Right kidney (tissue), 9 donors: ENCODE measurements at places on chromosomes 4 and X.

GRCh38 chr4:119570401-119570800, 58.2 kb downstream of the PDE5A start:
- no peak for DNase-seq

- DNase-seq, result no peak
Measured at GRCh38 chr4:54937501-54937900, 187.9 kb downstream of the KDR start.

DNA sequence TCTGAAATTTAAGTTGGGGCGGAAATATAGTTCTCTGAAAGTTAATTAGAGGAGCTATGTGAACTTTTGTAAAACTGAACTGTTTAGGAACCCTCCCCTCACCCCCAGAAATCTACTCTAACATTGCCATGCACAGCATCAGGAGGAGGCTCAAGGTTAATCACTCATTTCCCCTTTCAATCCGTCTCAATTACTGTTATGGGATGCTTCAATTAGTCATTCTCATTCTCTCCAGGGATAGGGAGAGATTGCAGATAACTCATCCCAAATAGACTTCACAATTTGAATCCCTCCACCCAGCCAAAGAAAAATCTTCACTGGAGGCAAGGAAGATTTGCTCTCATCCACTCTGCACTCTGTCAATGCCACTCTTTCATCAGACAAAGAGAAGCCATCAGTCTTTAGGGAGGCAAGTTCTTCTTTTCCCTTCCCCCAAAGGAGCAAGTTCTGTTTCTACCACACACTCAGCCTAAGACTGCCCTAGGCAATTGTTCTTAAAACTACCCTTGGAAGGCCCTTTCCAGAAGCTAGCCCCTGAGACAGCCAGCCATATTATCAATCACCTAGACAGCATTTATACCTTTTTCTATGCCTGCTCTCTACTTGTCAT, 140.4 kb downstream of the SLC10A7 start:
- DNase-seq, result no peak

DNA sequence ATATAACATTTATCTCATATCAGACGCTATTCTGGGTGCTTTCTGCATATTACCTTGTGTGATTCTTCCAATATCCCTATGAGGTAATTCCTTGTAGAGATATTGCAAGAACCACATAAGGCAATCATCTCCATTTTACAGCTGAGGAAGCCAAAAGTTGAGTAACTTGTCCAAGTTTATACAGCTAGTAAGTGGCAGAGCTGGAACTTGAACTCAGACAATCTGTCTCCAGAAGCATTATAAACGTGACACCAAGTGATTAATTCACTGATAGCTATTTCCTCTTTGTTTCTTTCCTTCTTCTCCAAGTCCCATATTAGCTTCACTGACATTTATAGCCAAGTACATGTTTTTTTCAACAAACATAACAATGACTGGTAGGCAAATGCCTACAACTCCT, 7.3 kb downstream of the EMCN start:
- DNase-seq, result no peak

DNA sequence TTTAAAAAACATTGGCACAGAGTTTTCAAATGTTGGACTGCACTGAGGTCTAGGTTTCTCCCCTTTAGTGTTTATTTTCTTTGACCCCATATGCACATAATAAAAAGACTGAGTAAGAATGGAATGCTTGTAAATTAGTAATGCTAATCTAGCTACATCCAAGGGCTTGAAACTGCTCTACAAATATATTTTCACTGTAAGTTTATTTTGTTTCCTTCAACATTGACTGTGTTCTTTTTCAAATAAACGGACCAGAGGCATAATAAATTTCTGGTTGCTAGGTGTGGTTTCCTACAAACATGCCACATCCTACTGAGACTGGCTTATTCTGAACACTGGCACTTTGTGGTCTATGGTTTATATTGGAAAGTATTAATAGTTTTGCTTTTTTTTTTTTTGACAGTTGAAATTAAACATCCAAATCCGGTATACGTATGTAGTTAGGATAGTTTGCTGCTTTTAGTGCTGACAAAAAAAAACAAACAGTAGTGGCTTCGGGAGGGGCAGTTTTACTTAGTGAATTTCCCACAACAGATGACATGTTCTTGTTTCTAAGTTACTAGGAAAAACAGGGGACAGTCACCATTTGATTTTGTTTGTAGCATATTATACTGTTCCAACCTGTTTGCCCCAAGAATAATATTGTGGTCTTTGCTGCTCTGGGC, 13.2 kb downstream of the CA5B start:
- DNase-seq, result no peak

- DNase-seq, result no peak
Measured at GRCh38 chr4:75412746-75413145, 101.5 kb downstream of the RCHY1 start.

- DNase-seq, result peak; percentile 34
Measured at GRCh38 chr4:602559-602942, 22.8 kb upstream of the PDE6B start.

DNA sequence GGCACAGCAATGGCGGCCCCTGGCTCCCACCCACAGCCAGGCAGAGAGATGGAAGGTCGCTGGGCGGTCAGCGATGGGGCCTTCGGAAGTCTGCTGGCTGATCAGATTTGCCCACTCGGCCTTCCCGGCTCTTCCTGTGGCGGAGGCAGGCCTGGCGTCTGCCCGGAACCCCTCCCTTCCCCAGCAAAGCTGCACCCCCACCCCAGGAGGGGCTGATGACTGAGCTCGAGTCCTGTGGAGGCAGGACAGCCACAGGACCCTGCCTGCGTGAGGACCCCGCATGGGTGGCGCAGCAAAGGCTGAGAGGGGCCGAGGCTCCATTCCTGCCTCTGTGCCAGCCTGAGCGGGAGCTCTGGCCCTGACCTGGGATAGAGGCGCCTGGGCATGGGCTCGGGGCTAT, 34.8 kb downstream of the TACC3 start:
- no peak for DNase-seq

DNA sequence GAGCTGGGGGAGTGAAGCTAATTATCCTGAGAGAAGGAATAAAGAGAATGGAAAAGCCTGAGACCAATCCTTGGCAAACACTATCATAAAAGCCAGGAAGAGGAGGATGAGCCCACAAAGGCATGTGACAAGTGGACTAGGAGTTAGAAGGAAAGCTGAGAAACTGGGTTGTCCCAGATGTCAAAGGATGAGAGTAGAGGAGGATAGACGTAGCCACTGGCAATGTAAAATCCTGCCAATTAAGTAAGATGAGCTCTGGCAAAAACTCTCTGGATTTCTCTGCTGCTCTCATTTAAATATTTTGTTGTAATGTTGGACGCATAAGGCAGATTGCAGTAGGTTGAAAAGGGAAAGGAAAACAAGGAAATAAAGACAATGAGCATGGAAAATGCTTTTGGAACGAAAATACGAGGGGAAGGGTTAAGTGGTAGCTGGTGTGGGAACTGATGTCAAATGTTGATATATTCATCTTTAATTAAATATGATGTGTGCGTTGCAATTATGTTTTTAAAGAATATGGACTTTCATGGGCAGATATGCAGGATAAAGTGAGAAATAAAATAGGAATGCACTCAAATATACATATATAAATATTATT, 14.2 kb upstream of the VEGFC start:
- no peak for DNase-seq

GRCh38 chr4:82524570-82525152, 37.1 kb downstream of the TMEM150C start:
- DNase-seq, result no peak

DNA sequence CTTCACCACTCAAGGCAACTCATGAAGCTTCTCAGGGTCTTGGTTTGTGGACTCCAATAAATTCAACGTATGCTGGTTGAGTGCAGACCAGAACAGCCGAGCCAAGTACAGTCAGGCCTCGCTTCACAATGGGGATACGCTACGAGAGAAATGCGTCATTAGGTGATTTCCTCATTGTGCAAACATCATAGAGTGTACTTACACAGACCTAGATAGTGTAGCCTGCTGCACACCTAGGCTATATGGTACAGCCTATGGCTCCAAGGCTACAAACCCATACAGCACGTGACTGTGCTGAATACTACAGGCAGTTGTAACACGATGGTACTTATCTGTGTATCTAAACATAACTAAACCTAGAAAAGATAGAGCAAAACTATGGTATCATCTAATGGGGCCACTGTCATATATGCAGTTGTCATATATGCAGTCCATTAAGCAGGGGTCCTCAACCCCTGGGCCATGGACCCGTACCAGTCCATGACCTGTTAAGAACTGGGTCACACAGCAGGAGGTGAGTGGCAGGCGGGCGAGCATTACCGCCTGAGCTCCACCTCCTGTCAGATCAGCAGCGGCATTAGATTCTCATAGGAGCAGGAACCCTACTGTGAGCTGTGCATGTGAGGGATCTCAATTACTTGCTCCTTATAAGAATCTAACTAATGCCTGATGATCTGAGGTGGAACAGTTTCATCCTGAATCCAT, 31.5 kb downstream of the RTL5 start:
- DNase-seq, result no peak

DNA sequence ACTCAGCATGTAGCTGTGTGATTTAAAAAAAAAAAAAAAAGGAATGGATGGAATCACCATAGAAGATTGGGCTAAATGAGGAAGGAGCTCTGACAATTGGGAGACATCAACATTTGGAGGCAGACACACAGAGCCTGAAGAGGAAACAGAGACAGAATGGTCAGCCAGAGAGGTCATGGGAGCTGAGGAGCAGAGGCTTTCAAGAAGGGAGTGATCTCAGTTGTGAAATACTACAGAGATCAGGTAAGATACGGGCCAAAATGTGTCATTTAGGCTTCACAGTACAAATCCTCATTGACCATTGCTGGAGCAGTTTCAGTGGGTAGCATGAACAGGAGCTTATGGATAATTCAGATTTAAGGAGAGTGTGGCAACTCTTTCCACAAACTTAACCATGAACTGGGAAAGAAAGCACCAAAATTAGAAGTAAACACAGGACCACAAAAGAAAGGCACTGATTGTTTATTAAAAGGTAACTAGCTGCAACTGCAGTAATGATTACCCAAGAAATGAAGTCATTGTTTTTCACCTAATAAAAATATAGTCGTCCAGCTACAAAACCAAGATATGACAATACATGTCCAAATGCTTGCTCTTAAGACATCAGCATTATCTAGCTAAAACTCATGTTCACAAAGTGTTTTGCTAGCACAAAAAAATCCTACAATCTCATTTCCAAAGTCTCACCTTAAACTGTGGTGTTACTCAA, 203.2 kb downstream of the DHX15 start:
- DNase-seq, result no peak

- DNase-seq, result no peak
Measured at GRCh38 chr4:84110040-84110439, 389.1 kb downstream of the NKX6-1 start.

- no peak for DNase-seq
Measured at GRCh38 chrX:3290561-3290960, 55.9 kb downstream of the MXRA5 start.

GRCh38 chr4:152356428-152357034, 179.4 kb downstream of the FBXW7 start:
- DNase-seq, result no peak

- no peak for DNase-seq
Measured at GRCh38 chrX:131084145-131084544, 26.0 kb downstream of the ARHGAP36 start.

- no peak for DNase-seq
Measured at GRCh38 chr4:113958766-113959538, 20.5 kb downstream of the ARSJ start.

- DNase-seq, result no peak
Measured at GRCh38 chrX:46381630-46382029, 163.6 kb downstream of the ZNF674 start.

DNA sequence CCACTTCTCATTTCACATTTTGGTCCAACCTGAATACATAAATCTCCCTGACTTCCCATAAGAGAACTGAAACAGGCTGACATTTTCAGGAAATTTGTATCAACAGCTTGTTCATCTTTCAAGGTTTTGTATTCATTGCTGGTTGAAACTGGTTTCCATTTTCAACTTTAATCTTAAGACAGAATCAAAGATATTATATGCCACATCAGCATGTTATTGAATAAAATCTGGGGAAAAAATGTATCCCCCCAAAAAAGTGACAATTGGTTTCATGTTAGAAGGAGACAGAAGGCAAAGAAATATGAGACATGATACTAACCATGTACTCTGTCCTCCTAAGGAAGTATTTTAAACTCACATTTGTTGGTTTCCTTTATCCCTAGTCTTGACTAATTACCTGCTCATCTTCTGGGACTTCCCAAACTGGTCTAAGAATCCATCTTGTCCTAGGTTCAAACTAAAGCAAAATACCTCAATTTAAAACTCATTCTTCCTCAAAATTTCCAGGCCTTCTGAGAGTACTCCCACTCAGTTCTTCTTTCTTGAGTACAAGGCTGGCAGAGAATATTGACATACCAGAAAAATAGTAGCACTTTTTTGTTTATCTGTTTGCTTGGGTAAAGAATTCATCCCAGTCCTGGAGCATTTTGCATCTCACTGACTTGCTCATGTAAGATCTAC, 3.1 kb upstream of the ANTXR2 start:
- no peak for DNase-seq

- no peak for DNase-seq
Measured at GRCh38 chr4:72663828-72664227, 94.8 kb upstream of the ADAMTS3 start.

DNA sequence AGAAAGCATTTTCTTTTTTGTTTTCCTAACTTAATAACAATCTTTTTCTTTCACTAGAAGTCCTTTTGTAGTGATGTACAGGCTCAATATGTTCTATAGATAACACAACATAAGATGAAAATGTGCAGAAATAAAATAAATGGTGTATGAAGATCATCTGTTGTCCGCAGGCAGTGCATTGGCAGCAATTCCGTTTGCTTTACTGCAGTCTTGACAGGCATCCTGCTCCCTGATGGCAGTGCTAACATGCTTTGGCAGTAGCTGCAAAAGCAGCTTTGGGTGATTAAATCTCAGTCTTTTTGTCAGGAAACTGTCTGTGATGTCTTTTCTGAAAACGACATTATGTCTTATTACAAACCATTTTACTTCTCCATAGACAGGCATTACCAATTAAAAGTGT, 131.4 kb downstream of the TRAM1L1 start:
- no peak for DNase-seq

DNA sequence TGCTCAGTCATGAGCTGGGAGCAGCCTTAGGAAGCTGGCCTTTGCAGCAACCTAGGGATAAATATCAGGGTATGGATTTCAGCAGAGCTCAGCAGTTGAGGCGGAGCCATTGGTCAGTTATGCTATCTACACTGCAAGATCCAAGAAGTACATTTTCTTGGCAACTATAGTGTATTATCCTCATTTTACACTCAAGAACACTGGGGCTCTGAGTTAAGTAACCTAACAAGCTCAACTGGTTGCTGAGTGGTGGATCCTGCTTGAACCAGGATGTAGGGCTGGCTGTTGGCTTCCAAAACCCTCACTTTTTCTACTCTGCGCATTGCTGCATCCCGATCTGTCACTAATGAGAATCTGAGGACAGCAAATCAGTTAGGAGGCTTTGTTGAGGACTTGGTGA, 1.5 kb upstream of the SCARB2 start:
- DNase-seq, result no peak

DNA sequence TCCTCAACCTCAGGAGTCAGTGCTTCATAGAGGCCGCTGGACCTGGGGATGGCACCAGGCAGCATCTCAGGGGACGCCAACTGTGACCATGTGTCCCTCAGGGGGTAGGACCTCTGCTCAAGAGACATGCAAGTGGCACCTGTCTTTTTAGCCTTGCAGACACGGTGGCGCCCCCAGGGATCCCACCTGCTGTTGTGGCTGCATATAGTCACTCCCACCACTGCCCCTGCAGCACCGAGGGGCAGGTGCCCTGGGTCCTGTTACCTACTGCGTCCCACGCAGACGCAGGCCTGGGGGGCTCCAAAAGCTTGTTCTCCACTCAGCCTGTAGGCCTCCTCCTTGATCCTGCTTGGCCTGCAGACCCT, 2.5 kb downstream of the MYL5 start:
- DNase-seq, result no peak

- peak; percentile 42 for DNase-seq
Measured at GRCh38 chr4:167021545-167022155, 212.6 kb downstream of the SPOCK3 start.
